ENCODE measurements at places on chromosomes 7 and 10.

GRCh38 chr10:95861386-95861785 is 46.4 kb upstream of the CC2D2B start:
- DNase-seq, result no peak

GRCh38 chr7:82816272-82816671 is 346.4 kb downstream of the PCLO start:
- no peak for DNase-seq

- no peak for DNase-seq
Measured at GRCh38 chr7:16559497-16560179, 33.0 kb downstream of the LRRC72 start.

GRCh38 chr7:80374321-80374720 is 137.5 kb downstream of the GNAT3 start:
- no peak for DNase-seq

DNA sequence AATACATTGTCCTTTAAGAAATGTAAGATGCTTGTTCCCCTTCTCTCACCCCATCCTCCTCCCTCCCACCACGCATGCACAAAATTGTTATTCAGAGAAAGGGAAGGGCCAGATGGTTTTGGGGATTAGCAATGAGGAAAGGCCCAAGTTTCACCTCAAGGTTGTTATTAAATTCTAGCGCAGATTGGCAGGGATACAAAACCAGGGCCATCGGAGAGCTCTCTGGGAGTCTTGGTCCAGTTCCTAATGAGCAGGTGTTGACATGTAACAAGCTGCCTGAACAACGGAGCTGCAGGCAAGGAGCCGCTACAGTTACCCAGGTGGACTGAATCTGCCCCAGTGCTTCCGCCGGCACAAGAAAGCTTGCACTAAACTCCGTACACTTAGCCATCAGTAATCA is 9.7 kb upstream of the ANK3 start:
- DNase-seq, result no peak

DNA sequence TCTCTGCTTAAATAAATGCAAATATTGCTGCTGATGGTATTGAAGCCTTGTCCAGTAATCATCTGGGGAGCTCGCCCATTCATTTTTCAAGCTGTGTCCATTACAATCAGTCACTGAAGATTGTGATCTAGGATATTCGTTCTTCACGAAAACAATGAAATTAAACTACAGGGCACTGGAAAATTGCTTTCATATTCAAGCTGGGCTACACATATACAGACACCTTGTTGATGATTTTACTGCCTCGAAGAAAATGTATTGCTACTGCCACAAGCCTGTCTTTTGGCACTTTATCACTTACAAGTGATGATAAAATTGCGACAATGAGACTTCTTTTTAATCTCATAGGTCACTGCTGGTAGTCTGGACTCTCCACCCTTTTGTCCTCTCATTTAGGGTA is 100.0 kb upstream of the MINDY3 start:
- no peak for DNase-seq

GRCh38 chr10:33484787-33485186 is 150.3 kb upstream of the NRP1 start:
- DNase-seq, result no peak

DNA sequence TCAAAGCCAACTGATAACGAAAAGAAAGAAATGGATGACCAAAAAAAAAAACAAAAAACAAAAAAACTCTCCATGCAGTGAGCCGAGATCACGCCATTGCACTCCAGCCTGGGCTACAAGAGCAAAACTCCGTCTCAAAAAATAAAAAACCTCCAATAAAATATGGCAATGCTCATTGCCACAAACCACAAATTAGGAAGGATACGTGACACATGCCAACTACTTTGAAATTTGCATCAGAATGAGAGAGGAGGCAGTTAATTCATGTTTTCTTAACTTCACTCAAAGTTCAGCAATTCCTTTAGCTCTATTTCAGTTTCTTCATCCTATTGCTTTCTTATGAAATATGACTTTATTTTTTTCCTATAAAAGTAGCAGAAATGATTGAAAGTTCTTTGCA is 398.1 kb upstream of the C7orf33 start:
- no peak for DNase-seq

- DNase-seq, result no peak
Measured at GRCh38 chr7:140966561-140967233, 42.0 kb upstream of the BRAF start.
